ENCODE measurements at places on chromosomes 5 and 9. TPM values are rescaled to one million over a fixed set of nuclear protein-coding genes. Genes with fewer than 3 reads are reported as not detected.

Gene LURAP1L
- 126 TPM for total RNA-seq

- no peak for DNase-seq
Observed at GRCh38 chr5:159993194-159993593, 15.7 kb upstream of the TTC1 start.

Gene DOLK
- 22.0 TPM for total RNA-seq

Gene SAXO1
- not detected for total RNA-seq

Gene NUTM2G
- total RNA-seq: not detected

All from mammary epithelial cell (primary cell).